Lung microvascular endothelial cell (primary cell): ENCODE measurements at places on chromosomes 13 and 19. TPM values are rescaled to one million over a fixed set of nuclear protein-coding genes. Genes with fewer than 3 reads are reported as not detected.
A peak's percentile ranks its signal among the peaks of the same experiment; 100 is the strongest.

RPS16 gene
- 200 and 211 TPM in 2 replicates for total RNA-seq

MYO16 gene
- total RNA-seq: not detected in 2 replicates

GRCh38 chr19:18663940-18664530, 19.4 kb upstream of the CRTC1 start:
- no peak for DNase-seq

HSPB6 gene
- 0.20 and 0.22 TPM in 2 replicates for total RNA-seq

LRRC63 gene
- total RNA-seq: under 0.01 TPM in 2 replicates

DNA sequence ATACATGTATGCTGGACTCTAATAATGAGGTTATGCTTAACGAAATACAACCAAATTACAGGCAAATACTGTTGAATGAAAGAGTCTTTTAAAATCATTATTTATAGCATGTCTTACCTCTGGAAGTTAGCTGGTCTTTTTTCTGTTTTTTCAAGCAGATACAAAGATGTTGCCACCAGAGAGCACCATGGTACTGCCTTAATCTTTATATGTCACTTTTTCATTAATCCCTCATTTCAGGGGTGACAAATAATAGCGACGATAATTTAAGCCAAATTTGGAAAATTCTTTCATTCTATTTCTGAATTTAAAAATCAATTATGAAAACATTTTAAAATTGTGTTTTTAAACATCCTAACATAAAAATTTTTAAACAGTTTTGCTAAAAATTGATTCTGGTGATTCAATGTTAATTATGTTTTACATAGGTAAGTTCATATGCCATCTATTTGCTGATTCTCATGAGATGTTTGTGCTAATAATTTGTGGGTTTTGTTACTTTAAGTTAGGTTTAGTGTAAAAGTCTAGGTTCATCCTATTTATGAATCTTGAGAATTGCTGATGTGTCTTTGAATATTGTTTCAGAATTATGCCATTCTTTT, 379.3 kb upstream of the SGCG start:
- no peak for DNase-seq

ZNF493 gene
- 7.4 and 19.6 TPM in 2 replicates for total RNA-seq

DNA sequence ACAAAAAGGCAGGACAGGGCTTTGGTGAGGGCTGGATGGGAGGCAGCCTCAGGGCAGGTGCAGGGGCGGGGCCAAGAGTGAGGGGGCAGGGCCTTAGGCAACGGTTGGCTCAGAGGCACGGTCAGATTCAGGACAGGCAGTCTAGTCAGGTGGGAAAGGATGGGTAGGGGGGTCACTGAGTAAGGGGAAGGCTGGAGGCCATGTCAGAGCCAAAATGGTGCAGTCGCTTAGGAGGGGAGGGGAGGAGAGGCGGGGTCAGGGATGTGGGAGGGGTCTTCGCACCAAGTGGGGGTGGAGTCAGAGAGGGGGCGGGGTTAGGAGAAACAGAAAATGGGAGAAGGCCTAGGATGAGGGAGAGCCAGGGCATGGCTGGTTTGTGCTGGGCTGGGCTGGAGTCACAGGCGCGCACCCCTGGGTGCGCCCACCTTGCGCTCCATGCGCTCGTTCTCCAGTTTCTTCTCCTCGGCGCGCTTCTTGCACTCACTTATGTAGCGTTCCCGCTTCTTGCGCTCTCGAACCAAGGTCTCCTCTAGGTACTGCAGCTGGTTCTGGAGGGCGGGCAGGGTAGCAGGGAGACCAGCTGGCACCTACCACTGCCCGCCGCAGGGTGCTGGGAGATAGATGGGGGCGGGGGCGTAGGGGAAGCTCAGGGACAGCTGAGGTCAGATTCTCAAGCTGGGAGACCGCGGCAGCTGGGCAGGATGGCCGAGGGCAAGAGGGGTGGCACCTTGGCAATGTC, 6.8 kb upstream of the RGL3 start:
- no peak for DNase-seq

PIH1D1 gene
- 115 and 140 TPM in 2 replicates for total RNA-seq

DNA sequence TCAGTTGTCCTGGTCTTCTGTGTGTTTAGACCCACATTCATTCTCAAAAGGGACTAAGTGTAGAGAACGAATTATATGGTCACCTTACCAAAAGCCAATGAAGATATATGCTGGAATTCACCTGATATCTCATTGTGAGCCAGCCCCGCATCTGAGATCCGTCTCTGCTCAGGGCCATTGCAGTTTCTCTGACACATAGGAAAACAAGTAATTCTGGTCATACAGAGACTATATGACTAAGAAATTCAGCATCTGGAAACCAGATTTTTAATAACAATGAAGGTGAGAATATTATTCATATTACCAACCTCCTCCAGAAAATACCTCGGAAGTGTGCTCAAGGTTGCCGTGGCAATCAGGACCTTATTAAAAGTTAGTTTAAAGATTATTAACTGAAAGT, 278.6 kb upstream of the EDNRB start:
- DNase-seq: no peak

DNA sequence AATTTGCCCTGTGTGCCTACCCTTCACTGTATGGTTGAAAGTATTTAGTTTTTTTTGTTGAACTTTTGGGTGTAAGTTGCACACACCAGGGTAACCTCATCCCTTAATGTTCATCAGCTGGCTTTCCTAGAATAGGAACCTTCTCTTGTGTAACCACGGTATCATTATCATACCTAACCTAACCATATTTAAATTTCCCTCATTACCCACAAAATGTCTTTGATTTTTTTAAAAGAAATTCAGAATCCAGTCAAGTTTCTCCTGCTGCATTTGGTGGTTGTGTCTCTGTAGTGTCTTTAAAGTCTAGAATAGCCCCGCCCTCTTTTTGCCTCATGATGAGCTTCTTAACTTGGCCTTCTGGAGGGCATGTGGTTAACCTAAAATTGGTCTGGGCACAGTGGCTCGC, 80.3 kb downstream of the RYR1 start:
- no peak for DNase-seq

DACT3 gene
- 0.20 and 0.22 TPM in 2 replicates for total RNA-seq

MCEMP1 gene
- not detected in 2 replicates for total RNA-seq

GRCh38 chr19:48330012-48330681, 4.8 kb downstream of the EMP3 start:
- DNase-seq: peak; percentile 91

- DNase-seq: no peak
Observed at GRCh38 chr13:22740264-22740663, 440.5 kb upstream of the SGCG start.
